ENCODE measurements at places on chromosomes 13 and 19.

- no peak for DNase-seq
Measured at GRCh38 chr13:78160793-78161192, 242.2 kb upstream of the EDNRB start.

DNA sequence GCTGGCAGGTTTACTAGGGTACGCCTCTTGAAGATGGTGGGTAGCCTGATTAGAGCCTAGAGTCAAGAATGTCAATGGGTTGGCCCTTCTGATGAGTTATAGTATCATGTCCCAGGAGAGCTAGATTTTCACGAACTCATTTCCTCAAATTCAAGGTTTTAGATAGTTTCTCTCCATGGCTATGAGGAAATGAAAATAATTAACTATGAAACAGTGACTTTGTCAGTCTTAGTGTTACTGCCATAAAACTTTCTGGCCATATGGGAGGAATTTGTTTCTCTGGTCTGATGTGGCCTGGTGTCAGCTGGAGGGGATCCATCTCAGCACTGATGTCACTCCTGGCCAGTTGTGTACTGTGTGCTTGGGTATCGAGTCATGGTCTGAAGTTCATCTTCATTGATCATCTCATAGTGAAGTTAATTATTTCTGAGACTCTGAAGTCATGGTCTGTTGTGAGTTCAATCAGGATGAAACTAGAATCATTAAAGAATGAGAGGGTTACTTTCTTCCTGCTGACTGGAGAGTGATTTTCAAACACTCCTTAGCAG, 49.4 kb upstream of the TNFSF11 start:
- no peak for DNase-seq

DNA sequence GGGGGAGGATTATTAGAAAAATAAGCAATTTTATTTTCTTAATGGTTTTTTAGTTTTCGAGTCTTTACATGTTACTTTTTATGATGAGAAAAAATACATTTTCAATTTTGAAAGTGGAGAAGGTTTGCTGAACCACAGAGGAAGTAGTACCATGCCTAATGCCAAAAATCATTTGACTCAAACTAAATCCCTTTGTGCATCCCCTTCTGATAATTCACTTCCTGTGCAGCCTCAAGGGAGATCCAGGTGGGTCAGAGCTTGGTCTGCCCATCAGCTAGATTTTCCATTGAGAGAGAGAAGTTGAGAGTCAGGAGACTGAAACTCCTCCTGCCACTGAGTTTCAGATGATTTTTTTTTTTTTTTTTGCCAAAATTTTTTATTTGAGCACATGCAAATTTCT, 571.7 kb downstream of the LIG4 start:
- no peak for DNase-seq

- no peak for DNase-seq
Measured at GRCh38 chr13:43864921-43865320, 14.6 kb downstream of the CCDC122 start.

GRCh38 chr13:109700176-109700575, 86.2 kb downstream of the IRS2 start:
- DNase-seq: no peak

- no peak for DNase-seq
Measured at GRCh38 chr13:36339600-36340155, 6.5 kb downstream of the SPART start.

- DNase-seq: peak; percentile 23
Measured at GRCh38 chr19:49896863-49897621, at the start of gene IL4I1. Gene IL4I1, minus strand, starts transcription at chr19:49896887. Its CDS starts 727 bp downstream, at chr19:49896160.

GRCh38 chr19:14943601-14944000, 2.3 kb downstream of the OR7C2 start:
- DNase-seq: no peak

DNA sequence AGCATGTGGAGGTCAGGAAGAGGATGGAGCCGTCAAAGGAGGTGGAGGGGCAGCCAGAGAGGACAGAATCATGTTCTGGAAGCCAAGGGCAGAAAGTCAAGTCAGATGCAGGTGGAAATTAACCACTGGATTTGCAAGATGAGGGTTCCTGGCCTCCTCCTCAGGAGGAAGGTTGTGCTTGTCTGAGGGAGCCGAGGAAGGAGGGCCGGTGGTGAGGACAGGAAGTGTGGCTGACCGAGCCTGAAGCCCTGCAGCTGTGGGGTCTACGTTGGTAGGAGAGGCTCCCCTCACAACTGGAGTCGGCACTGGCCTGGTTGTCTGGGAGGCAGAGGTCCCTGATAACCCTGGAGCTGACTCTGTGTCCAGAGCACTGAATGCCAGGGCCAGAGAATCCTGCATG, 15.4 kb upstream of the DHDH start:
- DNase-seq: no peak

DNA sequence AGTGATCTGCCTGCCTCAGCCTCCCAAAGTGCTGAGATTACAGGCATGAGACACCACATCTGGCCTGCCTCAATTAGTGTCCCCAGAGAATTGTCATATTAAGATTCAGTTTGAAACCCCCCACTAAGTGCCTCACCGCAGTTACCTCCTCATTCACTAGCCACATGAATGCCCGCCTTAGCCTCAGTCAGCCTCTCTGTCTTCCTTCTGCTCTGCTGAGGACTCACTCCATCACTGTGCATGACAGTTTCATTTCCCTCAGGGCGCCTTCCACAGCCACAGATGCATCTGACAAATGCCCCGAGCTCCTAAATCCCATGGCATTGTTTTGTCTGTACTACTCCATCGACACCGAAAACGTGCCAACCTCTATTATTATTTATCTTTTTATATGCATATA, 23.3 kb downstream of the MIPEP start:
- DNase-seq: no peak

DNA sequence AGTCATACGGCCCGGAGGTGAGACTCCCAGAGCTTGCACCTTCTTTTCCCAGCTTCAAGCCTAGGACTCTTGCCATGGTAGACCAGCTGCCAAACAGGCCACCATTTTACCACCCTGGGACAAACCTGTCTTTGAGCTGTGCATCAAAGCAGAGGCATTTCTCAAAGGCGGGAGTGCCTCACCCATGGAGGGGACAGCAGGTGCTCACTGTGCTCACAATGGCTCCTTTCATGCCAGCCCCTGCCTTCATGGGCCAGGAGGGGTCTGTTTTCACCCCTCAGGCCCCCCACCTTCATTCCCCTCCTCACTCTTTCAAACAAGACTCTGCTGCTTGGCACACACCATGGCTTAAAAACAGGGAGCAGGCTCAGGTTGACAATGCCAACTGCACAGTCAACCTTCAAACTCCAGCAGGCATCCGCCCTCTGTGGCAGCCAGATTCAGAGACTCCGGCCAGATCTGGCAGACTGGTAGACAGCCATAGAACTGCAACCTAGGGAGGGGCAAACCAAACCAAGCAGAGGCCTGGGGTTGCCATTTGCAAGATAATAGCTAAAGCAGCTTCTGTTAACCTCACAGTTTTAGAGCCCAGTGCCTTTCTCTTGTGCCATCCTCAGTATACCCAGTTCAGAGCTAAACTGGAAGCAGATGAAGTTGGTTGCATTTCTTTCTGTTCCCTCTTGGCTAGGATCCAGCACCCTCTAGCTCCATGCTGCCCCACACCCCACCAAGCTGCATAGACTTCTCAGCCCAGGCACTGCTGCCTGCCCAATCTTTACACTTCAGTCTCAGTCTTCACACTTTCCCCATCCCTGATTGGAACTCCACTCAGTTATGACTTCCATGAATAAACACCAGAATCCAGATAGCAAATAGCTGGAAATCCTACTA, 93.9 kb upstream of the SPATA13 start:
- no peak for DNase-seq

- DNase-seq: no peak
Measured at GRCh38 chr13:82739881-82740280, 1142.4 kb downstream of the SLITRK1 start.

DNA sequence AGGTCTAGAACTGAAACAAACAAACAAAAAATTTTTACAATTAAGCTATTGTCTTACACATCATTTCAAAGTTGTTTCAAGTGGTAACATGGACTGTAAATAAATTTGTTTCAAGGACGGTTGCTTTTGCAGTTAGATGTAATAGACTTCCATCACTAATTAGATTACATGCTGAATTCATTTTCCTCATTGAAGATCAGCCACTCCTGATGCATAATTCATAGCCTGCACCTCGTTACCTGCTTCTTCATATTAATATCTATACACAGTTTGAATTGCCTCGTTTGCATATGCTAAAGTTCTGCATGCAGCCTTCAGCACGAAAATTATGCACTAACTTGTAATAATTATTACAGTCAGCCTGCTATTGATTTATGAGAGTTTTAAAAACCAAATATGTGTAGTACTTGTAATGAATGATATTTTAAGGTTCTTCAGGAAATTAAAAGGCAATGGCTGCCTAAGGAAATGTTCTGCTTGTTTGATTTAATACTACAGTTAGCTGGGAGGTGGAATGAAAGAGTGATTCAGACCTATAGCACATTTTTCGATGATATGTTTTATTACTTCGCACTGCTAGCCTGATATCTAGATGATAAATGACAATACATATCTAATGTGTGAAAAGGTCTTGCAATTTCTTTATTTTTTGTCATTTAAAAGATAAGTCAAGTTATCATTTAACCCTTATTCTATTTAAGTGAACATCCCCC, 184.9 kb downstream of the DACH1 start:
- DNase-seq: no peak

GRCh38 chr13:29524176-29524575, 71.3 kb downstream of the SLC7A1 start:
- DNase-seq: no peak

- no peak for DNase-seq
Measured at GRCh38 chr13:40656358-40656757, 10.1 kb downstream of the FOXO1 start.

DNA sequence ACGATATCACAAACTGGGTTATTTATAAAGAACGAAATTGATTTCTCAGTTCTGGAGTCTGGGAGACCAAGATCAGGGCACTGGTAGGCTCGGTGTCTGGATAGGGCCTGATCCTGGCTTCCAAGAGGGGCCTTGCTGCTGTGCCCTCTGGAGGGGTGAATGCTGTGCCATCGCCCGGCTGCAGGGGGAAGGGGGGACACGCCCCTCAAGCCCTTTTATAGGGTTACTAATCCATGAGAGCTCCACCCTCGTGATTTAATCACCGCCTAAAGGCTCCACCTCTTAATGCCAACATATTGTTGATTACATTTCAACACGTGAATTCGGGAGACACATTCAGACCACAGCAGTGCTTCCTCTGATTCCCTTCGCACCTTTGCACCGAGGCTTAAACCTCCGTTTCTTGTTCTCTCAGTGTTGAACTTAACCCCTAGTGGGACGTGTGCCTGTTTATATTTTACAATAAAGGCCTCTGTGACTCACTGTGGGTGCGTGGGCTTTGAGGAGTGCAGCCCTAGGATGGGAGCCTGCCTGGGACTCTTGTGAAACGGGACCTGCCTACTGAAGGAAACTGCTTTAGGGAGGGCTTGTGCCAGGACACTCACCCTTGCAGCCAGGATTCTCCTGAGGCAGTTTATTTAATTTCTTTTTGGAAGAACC, 52.4 kb upstream of the SPATA13 start:
- no peak for DNase-seq

DNA sequence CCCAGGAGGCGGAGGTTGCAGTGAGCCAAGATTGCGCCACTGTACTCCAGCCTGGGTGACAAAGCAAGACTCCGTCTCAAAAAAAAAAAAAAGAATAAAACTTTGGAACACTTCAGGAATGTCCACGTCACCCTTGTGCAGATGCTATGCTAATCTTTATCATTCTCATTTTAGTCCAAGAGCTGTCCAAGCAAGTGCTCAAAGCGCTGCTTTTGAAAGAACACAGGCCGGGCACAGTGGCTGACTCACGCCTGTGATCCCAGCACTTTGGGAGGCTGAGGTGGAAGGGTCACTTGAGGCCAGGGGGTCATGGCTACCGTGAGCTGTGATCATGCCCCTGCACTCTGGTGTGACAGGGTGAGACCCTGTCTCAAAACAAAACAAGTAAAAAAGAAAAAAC, 11.1 kb upstream of the UQCR11 start:
- DNase-seq: no peak

GRCh38 chr19:55096061-55096701, 20.5 kb downstream of the EPS8L1 start:
- DNase-seq: no peak

DNA sequence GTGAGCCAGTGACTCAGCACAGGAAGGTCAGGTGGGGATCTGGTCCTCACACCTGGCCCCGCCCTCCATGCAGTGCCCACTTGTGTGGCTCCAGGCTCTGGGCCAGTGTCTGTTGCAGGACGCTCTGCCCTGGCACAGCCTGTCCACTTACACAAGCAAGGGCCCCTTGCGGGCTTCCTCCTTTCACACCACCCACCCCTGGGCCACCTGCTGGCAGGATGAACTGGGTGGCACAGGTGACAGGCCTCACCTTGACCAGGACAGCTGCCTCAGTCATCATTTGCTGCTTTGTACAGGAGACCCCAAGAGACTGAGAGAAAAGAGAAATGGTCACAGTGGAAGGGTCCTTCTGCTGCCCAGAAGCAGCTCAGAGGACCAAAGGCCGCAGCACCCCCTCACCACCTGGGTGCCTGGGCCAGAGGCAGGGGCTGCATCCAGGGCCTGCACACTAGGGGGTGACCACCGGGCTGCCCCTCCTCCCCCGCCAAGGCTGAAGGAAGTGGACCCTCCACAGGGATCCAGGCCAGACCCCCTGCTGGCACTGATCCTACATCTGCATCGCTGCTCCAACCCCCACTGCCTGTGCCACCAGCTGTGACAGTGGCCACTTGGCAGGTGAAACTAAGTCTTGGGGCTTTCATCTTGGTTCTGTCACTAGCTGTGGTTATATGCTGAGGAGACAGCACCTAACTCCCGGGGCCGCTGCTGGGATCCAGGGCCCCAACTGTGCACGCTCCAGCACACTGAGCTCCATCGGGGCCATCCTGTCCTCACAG, 110.3 kb downstream of the TUBA3C start:
- DNase-seq: no peak

- DNase-seq: no peak
Measured at GRCh38 chr13:95620825-95621498, 23.5 kb downstream of the DZIP1 start.

DNA sequence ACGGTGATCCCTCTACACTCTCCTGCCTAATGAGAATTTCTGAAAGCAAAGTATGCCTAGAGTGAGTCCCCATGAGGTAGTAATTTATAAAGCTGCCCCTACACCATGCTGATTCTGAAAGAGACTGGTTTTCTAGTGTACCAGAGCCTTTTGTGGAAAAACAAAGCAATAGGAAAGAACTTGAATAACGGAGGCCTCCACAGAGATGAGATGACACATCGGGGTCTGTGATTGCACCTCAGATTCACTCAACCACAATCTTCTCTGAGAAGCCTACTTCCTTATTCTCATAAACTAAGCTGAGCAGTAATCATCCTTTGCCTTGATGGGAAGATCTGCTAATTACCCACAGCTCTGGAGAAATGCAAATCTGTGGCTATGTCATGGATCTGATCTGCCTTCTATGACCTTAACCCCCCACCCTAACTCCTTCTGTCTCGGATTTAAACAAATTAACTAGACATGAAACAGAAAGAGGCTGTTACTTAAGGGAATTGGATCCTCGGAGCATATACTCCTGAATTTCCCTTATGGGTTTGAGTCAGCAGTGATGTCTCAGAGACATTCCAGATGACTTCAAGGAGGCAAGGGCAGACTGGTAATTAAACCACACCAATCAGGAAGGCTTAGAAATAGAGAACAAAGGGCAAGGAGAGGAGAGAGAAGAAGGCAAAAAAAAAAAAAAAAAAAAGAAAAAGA, 128.0 kb downstream of the DCT start:
- no peak for DNase-seq

Measured in activated CD8-positive, alpha-beta memory T cell treated with anti-CD3 and anti-CD28 coated beads for 48 hours (primary cell).